ENCODE measurements at places on chromosomes 16 and 17. TPM values are rescaled to one million over a fixed set of nuclear protein-coding genes. Genes with fewer than 3 reads are reported as not detected.

The CPNE7 gene
- total RNA-seq = 21.1 TPM

The KRT39 gene
- total RNA-seq = not detected

The VTN gene
- 0.25 TPM for total RNA-seq

The DNAAF1 gene
- 0.11 TPM for total RNA-seq

The TUBD1 gene
- total RNA-seq = 15.5 TPM

The OR4D1 gene
- 0.13 TPM for total RNA-seq

The PRR11 gene
- total RNA-seq = 51.9 TPM

The USP32 gene
- 45.0 TPM for total RNA-seq

The SLFN14 gene
- not detected for total RNA-seq

The MLST8 gene
- total RNA-seq = 24.9 TPM

The IRX5 gene
- total RNA-seq = 1.0 TPM

The ZFP3 gene
- total RNA-seq = 0.34 TPM

The MT1G gene
- not detected for total RNA-seq

The GEMIN4 gene
- 15.6 TPM for total RNA-seq

The PLCD3 gene
- total RNA-seq = 16.0 TPM

The CD300H gene
- not detected for total RNA-seq

The SLFN13 gene
- total RNA-seq = 0.88 TPM

The PRRT2 gene
- total RNA-seq = 71.4 TPM

The SYT17 gene
- 7.2 TPM for total RNA-seq

The CD19 gene
- total RNA-seq = not detected

The OR4D2 gene
- total RNA-seq = not detected

The UBE2G1 gene
- 71.4 TPM for total RNA-seq

The DPEP3 gene
- 0.19 TPM for total RNA-seq

The TMEM220 gene
- total RNA-seq = 1.5 TPM

The ATP2C2 gene
- 0.71 TPM for total RNA-seq

The CCL4 gene
- not detected for total RNA-seq

The GRIN2C gene
- total RNA-seq = 0.03 TPM

Measured in neural progenitor cell (in vitro differentiated cells).